ENCODE measurements at places on chromosomes 11 and 22.

GRCh38 chr11:86743223-86744118, 56.9 kb upstream of the PRSS23 start:
- DNase-seq, result no peak

DNA sequence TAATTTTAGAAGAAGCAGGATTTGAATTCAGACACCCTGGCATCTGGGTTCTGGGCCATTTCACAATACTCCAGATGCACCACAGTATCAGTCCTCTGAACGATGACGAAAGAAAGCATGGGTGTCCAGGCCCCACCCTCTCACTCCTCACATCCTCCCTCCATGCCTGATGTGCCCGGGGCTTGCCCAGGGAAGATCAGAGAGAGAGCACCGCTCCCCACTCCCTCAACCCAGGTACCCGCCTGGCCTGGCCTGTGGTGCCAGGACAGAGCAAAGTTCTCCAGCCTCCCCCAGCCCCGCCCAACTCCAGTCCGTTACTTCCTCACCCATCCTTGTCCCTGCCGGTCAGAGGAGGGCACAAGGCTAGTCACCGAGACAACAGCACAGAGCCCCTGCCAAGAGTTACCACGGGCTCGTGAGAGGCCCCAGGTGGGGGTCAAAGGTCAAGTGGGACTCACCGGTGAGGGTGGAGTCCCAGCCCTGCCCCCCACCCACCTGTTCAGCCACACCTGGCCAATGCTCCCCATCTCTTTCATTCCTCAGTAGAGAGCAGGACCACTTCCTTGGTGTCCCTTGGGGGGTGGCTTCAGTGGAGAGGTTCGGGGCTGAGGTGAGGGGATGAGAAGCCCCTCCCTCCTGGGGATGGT, 8.1 kb downstream of the BCL9L start:
- DNase-seq, result no peak

DNA sequence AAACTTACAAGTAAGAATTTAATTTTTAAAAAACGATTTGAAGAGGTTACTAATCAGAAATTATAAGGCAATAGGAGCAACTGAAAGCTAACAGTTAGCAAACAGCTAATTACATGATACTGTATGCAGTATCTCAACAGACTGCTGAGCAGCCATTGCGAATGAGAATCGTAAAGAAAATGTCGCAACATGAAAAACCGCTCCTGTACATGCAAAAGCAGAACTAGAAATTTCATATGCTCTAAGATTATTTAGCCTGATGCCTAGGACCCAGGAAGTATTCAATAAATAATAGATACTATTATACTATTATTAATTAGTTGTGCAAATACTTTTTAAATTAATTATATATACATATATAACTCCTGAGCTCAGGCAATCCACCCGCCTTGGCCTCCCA, 48.7 kb upstream of the EP300 start:
- DNase-seq, result no peak

DNA sequence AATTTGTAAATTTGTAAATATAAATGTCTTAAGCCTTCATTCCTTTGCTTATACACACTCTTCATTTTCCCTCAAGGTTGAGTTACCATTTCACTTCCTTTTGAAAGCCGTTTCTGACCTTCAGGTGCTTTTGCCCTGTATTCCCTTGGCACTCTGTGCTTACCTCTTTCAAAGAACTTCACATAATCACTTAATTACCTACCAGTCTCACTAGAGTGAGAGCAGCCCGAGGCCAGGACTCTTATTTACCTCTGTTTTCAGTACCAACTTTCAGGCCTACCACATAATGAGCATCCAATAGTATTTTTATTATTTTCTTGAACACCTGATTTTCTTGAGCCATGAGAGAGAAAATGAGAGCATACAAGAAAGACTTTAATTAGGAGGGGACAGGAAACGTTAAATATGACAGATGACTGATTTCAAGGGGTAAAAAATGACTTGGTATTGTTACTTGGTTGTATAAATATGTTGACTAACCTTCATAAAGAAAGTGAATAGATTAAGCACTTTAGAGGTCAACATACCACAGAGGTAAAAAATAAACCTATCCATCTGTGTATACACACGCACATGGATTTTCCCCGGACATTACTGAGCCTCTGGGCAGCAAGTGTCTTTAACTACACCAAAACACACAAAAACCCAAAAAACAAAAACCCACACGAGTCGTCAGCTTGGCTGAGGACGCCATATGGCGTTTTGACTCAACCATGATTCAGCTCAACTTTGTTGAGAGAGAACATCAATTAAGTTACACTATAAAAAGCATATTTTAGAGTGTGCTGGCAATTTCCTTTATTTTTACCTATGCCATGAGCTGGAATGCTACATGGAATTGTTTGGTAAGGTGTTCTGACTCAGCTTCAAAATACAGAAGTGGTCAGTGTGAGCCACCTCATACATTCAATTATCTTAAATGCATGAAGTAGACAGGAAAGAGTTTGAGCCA, 7.6 kb downstream of the ATXN10 start:
- no peak for DNase-seq

DNA sequence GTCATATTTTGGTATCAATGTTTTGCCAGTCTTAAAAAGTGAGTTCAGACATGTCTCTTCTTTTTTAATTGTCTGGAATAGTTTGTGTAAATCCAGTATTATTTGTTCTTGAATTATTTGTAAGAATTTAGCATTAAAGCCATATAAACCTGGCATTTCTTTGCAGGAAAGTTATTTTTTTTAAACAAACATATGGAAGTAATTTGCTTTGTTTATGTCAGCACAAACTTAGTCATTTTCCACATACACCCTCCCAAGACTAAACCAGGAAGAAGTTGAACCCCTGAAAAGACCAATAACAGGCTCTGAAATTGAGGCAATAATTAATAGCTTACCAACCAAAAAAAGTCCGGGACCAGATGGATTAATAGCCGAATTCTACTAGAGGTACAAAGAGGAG, 9.1 kb upstream of the CCDC81 start:
- no peak for DNase-seq

DNA sequence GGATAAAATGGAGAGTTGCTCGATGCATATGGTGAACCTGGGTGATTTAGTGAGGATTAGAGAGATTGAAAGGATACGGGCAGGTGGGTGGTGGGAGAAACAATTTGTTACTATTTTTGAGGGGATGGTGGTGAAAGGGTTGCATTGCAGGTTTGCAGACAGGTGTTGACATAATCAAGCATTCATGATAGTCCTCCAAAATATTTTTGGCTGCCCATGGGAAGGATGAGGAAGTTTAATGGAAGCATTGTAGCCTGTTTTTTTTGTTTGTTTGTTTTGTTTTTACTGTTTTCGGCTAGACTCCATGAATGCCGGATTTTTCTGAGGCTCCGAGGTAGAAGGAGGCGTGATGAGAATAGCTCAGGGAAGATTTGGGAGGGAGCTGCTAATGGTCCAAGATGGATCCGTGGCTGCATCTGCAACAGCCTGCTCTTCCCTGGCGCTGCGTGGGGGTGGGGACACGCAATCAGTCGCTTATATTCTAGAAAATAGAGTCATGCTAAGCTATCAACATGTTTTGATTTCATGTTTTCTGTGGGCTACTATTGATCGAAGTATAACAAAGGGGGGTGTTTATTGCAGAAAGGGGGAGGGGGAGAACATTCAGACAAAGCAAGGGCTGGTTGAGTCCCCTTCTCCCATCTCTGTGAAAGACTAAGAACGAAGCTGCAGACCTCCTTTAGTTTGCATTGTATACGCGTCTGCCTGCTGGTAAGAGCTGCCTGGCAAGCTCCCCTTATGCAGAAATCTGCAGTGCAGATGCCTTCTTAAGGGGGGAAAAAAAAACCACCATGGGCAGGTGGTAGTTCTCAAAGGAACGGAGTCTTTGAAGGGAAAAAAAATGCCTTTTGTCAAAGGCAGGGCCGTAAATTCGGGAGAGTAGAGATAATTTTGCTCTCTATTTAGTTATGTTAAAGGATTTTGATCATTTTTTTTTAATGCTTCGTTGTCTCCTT, 1.0 kb downstream of the RTN3 start:
- DNase-seq, result peak; percentile 41

DNA sequence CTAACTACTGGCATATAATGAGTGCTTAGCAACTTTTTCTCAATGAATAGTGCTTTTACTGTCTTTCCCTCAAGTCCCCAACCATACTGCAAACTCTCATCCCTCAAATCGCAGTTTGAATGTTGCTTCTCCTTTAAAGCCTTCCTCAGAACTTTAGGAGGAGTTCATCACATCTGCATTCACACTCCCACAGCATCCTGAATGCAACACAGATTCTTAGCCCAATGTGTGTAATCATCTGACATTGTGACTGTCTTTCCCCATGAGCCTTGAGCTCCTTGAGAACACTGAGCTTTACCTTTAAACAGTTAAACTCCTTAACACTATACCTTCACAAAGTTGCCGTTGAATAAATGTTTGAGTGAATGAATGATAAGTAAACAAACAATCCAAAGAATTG, 81.7 kb upstream of the FAM181B start:
- no peak for DNase-seq

- DNase-seq, result peak; percentile 4
Measured at GRCh38 chr11:124075841-124076651, 34.9 kb upstream of the OR10G7 start.

DNA sequence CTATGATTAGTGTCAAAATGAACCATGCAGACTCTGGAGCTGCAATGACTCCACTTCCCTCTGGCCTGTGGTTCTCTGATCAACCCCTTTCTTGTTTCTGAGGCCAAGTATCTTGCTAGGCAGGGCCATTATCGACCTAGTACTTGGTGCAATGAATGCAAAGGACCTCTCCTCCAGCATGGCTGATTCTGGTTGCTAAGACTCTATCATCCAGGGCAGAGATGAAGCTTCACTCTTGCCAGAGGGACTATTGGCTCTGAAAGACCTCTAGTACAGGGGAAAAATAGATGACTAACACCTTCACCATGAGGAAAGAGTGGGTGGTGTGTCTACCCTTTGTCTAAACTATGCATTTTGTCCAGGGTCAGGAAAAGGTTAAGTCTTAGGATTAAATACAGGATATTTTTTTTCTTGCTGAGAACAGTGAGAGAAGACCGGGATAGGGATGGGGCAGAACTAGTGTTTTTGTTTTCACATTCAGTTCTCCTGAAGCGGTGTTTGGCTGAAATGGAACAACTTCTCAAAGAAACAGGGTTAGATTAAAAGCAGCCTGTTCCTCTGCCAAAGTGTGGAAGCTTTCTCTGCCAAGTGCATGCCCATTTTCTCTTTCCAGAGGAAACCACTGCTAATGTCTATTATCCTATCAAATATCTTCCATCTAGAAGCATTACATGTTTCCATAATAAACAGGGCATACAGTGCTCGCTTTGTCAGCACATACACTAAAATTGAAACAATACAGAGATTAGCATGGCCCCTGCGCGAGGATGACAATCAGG, 5.0 kb upstream of the MTFP1 start:
- no peak for DNase-seq

GRCh38 chr11:35305670-35306382, 113.5 kb downstream of the SLC1A2 start:
- no peak for DNase-seq

- DNase-seq, result no peak
Measured at GRCh38 chr11:119415966-119416365, 7.0 kb downstream of the THY1 start.

GRCh38 chr11:78595436-78596130, 20.9 kb upstream of the NARS2 start:
- no peak for DNase-seq

DNA sequence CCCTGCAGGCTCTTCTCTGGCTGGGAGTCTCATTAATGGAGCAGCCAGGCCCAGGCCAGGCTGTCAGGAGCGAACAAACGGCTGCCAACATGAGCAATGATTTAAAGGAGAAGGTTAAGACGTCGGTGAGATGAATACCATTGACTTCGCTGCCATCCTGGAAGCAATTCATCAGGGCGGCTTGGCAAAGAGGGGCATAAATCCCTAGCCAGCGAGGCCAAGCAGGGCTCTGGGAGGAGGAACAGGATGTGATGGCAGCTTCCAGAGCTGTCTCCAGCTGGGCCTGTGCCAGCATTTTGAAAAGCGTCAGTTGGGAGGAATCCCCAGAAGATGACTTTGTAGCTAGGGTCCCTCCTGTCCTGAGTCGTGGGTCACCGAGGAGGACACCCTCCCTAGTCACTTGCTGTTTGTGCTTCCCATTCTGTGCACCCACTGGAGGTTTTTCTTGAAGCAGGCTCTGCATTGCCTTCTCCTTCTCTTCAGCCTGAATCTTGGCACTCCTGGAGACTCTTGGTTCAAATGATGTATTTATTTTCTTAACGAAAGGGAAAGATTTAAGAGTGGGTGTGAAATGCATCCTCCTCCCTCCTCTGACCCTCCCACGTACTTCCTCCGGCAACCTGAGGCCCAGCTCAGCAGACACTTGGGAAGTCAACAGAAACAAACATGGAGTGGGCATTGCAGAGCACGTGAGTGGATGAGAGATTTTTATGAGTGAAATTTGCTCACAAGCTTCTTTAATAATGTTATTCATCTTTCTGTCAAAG, 476.3 kb upstream of the CADM1 start:
- no peak for DNase-seq

DNA sequence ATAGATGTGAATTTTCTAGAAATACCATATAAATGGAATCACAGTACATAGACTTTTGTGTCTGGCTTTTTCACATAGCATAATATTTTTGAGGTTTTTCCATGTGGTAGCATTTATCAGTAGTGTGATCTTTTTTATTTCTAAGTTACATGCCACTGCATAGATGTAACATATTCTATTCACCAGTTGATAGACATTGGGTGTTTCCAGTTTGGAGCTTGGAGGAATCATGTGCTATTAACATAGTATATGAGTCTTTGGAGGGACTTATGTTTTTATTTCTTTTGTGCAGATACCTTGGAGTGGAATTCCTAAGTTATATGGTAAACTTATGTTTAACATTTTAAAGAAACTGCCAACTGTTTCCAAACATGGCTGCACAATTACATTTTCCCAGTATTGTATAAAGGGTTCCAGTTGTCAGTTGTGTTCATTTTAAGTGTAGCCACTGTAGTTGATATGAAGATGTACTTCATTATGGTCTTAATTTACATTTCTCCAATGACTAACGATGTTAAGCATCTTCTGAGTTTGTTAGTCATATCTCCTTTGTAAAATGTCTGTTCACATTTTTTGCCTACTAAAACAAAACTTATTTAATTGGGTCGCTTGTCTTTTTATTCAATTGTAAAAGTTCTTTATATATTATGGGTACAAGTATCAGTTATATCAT, 145.7 kb upstream of the TRPC6 start:
- DNase-seq, result no peak

All from substantia nigra (tissue), 51 donors.